Stimulated activated CD4-positive, alpha-beta T cell treated with anti-CD3 and anti-CD28 coated beads, TNF-alpha, amount 100 ng/mL, for 48 hours (primary cell): ENCODE measurements at places on chromosomes 6 and 20.

- DNase-seq = no peak
These were observed 81.3 kb downstream of the RPP40 start for GRCh38 chr6:4922488-4923037.

DNA sequence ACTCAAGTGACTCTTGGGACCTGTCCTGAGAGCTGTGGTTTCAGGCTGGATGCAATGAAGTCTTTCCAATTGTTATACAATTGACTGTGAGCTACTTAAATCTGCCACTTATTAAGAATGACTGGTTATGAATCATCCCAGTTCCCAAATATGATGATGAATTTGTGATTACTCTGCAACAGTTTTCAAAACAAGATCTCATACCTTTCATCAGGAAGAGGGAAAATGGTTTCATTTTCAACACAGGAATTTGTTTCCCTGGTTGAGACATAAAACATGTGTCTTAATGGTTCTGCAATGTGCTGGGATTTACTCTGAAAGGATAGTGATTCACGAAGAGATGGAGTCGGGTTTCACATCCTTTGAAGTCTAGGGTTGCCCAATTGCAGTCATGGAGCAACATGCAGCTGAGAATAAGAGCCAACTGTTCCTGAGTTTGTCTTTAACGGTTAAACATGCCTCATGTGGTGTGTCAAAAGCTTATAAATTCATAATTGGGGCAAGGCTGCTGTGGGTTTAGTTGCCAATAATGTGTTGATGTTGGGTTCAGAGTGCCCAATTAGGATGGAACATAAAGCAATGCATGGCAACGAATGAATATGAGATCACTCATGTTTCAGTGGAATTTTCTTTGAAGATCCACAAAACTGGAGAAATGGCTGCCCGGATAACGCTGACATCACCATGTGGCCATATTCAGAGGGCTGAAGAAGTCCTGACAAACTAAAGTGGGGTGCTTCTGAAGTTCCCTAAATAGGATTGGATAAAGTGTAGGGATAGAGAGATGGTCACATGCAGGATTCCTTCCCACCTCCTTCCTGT, 41.0 kb downstream of the CYP24A1 start:
- no peak for DNase-seq

DNA sequence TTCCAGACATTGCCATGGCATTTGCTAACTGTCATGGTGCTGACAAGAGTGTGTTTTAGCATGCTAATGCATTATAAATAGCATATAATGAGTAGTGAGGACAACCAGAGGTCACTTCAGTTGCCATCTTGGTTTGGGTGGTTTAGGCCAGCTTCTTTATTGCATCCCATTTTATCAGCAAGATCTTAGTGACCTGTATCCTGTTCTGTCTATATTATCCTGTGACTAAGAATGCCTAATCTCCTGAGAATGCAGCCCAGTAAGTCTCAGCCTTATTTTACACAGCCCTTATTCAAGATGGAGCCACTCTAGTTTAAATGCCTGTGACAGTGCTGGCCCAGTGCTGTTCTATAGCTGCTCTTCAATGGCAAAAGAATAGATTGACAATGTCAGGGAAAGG, 781.0 kb upstream of the ADGRB3 start:
- DNase-seq = no peak

DNA sequence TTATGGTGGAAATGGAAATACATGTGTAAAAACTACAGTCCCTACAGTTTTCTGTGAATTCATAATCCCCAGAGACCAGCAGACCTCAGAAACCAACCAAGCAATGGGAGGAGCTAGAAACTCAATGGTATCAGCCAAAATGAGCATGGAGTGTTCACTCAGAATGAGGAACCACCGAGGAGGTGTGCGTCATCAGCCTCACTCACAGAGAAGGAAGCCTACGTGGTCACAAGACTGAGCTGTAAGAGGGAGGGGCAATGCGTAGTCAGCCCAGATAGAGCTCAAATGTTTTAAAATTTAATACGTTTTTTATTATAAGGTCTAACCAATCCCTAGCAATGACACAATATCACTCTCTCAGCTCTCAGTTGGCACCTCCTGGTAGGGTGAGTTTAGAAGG, 17.4 kb downstream of the MYLK4 start:
- DNase-seq = peak; percentile 7

DNA sequence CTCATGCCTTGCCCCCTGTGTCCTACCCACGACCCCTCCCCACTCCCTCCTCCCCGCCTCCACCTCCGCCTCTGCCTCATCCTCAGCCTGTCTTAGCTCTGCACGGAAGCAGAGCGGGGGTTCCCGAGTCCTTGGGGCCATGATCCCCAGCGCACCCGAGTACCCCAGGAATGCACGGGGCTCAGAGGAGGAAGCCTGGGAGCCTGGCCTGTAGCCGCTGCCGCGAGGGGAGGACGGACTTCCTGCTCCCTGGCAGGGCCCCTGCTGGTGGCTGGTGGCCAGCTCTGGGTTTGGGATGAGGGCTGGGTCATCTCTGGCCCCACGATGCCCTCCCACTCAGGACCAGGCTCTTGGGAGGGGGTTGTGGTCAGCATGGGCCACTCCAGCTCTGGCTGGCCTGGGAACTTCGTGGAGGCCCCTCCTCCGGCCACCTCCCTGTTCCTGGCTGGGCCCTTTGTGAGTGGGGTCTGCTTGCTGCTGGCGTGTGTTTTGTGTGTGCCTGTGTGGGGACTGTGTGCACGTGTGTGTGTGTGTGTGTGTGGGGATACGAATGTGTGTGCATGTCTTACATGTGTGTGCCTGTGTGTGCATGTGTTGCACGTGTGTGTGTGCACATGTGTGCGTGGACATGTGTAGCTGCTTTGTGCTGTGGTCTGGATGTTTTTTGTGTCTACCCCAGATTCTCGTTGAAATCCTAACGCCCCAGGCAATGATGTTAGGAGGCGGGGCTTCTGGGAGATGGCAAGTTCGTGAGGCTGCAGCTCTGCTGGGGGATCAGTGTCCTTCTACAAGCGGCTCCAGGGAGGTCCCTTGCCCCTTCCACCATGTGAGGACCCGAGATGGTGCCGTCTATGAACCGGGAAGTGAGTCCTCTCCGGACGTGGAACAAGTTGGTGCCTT, 1.3 kb upstream of the RBBP8NL start:
- no peak for DNase-seq

DNA sequence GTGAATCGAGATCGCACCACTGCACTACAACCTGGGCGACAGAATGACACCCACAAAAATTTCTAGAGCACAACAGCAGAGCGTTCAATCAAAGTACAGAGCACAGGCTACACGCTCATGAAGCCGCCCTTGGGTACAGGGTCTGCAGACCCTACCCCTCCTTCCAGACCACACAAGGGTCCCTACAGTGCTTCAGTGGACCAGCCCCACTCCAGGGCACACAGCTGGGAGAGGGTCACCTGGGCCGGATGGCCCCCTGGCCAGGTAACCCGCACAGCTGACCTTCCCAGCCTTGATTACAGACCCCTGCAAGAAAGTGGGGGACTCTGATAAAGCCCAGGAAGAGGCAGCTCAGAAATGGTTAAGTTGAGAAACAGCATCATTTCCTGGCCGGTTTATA, 63.6 kb downstream of the RIPOR3 start:
- DNase-seq = no peak

GRCh38 chr20:59911041-59911440, 22.4 kb downstream of the SYCP2 start:
- DNase-seq = no peak

DNA sequence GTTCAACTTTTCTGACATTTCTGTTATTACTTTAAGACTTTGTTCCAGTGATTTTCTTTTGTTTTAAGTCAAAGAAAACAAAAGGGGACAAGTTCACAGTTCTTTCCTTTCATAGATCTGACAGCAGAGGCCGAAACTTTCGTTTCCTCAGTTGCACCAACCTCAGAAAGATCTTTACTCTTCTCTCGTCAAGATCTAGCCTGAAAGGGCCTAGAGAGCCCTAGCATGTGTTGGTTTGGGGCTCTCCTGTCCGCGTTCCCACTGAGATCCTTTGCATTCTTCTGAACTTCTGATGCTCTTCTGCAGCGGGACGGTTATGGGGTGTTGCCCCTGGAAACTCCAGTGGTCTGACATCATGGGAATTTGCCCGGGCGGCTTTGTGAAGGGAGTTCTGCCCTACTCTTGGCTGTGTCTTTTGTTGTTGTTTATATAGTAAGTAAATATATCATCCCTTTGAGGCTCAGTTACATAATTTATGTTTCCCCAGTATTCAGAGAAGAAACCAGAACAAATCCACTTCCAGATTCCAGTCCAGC, 129.1 kb downstream of the SASH1 start:
- no peak for DNase-seq

- DNase-seq = no peak
These were observed 15.6 kb downstream of the MEP1A start for GRCh38 chr6:46808806-46809205.

DNA sequence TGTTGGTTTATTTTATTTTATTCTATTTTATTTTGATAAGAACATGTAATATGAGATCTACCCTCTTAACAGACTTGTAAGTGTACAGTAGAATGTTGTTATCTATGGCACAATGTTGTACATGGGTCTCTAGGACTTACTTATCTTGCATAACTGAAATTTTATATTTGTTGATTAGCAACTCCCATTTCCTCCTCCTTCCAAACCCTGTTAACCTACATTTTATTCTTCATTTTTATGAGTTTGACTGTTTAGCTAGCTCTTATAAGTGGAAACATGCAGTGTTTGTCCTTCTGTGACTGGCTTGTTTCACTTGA, 37.9 kb upstream of the BCAS1 start:
- no peak for DNase-seq

GRCh38 chr6:163994566-163994965, 580.0 kb downstream of the QKI start:
- no peak for DNase-seq

DNA sequence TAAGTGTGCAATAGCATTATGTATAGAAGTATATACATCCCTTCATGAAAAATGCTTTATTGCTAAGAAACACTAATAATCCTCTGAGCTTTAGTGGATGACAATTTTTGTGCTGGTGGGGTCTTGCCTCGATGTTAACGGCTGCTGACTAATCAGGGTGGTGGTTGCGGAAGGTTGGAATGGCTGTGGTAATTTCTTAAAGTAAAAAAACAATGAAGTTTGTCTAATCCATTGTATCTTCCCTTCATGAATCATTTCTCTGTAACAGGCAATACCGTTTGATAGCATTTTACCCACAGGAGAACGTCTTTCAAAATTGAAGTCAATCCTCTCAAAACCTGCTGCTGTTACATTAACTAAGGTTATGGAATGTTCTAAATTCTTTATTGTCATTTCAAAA, 816.5 kb upstream of the GJE1 start:
- no peak for DNase-seq

DNA sequence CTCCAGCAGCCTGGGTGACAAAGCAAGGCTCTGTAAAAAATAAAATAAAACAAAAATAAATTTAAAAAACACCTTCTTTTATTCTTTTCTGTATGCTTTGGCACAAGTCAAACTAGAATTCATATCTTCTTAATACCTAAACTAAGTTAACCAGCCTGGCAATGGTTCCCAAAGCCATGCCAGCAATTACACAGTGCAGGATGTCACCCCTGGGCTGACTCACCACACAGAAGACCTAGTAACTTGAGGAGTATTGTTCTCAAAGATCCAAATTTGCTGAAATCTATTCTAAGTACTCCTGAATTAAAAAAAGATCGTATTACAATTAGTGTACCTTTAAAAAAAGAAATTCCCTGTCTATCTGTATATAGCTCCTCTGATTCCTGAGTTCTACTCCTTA, 162.7 kb upstream of the SGK1 start:
- no peak for DNase-seq

DNA sequence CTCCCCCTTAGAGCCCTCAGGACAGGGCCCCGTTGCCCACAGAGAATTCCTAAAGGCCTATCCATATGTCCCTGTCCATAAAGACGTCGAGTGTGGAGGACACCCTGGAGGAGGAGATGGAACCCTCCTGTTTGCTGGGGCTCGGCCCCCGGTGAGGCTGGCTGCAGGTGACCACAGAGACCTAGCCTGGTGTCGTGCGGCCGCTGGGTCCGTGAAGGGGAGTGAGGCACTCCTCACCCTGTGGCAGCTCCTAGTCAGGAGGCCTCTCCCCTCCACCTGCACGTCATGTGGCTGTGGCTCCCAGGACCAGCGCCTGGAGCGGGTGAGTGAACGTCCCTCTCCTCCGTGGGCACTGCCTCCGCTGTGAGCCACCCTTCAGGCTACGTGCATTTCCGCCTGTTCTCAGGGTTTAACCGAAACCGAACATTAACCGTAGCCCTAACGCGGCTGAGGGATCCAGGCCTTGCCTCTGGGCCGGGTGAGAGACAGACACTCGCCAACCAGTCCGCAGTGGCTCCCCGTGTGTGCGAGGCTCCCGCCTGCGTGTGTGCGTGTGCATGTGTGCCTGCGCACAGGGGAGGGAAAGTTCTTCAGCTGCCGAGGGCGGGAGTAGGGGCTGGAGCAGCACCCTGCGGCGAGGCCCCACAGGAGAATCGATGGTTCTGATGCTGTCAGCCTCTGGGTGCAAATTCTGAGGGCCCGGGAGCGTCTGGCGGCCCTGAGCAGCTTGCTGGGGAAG, 5.9 kb upstream of the TCEA2 start:
- no peak for DNase-seq

DNA sequence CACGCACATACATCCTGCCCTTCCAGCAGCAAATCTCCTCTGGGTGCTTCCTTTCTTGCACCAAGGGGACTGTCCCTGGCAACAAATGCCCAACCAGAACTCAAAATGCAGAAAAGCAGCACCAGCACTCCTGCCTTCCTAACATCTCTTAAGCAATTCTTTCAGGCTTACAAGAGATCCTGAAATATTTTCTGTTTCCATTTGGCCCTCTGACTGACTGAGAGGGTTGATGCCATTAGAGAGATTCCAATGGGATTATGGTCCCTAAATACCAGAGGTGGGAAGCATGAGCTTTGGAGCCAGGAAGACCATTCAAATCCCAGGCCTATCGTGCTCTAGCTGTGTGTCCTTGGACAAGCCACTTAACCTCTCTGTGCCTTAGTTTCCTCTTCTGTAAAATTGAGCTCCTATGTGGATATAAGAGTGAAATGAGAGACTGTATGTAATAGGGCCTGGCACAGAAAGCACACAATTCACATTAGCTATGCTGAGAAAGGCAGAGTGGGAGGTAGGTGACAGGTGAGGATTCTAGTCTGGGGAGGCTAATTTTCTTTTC, 56.8 kb downstream of the PRDM1 start:
- no peak for DNase-seq

GRCh38 chr6:163122365-163122764, 292.2 kb upstream of the QKI start:
- no peak for DNase-seq

DNA sequence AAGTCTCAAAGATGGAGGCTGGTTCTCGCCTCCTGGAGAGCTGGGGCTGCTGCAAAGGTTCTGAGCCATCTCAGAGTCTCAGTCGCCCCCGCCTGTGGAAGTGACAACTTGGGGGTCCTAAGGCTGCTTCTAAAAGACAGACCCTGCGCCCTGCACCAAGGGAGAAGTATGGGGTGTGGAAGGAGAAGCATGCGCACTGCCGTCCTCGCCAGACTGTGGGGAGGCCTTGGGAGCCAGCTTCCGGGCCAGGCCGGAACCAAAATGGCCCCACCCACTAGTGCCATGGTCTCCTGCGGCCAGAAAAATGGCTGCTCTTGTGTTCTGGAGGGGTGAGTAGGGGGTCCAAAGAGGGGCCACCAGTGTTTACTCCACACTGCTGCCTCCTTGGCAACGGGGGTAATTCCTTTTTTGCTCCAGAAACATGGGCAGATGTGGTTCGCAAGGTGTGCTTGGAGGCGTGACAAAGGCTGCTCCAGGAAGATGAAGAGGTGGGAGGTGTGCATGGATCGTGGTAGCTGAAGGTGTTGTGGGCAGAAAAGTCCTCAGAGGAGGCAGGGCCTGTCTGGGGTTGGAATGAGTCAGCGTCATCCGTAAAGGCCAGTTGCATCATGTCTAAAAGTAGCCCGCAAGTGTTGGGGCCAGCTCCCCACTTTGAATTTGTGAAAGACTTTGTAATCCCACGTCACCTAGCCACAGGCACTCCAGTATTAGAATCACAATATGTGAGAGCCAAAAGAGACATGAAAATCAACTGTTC, 329.8 kb upstream of the SOX4 start:
- no peak for DNase-seq
